ENCODE measurements at places on chromosomes 7 and 10.

DNA sequence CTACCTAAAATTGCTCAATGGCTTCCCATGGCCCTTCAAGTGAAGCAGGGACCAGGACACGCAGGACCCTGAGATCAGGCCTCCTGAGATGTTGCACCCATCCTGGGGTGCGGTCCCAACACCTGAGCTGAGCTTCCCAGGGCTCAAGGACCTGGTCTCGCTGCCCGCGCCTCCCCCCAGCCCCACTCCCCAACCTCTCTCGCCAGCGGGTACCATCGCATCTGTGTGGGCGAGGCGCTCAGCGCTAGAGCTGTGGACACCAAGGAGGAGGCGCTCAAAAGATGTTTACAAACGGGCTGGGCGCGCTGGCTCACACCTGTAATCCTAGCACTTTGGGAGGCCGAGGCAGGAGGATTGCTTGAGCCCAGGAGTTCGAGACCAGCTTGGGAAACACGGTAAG is 7.4 kb upstream of the CRYGN start:
- no peak for DNase-seq

- peak; percentile 52 for DNase-seq
Measured at GRCh38 chr10:5071411-5072198, 22.6 kb upstream of the AKR1C3 start.

DNA sequence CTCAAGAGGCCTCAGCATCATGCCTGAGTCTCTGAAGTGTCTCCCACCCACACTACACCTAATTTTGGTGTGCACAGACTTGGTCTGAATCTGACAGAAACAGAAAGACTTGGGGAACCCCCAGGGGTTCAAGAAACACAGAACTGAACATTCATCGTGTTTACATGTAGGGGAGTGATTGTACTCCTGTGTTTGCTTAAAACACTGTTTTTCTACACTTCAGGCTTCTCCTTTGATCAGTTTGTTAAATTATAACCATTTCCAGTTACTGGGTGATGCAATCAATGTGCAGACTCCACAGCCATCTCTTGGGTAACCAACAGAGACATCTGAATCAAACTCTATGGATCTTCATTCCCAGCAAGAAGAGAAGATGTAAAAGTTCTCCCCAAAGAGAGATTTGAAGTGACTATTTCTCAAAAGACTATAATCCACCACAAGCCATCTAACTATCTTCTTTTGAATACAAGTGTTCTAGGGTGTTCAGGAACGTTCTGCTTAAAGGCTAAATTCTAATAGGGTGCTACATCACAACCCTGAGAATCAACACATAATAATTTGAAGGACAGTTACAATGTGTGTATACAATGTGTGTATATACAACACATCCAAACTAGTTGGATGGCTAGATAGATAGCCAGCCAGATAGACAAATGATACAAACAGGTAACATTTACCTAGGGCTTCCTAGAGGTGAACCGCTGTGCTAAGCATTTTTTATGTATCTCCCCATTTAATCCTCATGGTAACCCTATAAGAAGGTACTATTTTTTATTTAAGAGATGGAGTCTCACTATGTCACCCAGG is 34.2 kb downstream of the DNAJC12 start:
- no peak for DNase-seq

GRCh38 chr10:93299606-93300287 is 182.4 kb downstream of the MYOF start:
- DNase-seq = no peak

DNA sequence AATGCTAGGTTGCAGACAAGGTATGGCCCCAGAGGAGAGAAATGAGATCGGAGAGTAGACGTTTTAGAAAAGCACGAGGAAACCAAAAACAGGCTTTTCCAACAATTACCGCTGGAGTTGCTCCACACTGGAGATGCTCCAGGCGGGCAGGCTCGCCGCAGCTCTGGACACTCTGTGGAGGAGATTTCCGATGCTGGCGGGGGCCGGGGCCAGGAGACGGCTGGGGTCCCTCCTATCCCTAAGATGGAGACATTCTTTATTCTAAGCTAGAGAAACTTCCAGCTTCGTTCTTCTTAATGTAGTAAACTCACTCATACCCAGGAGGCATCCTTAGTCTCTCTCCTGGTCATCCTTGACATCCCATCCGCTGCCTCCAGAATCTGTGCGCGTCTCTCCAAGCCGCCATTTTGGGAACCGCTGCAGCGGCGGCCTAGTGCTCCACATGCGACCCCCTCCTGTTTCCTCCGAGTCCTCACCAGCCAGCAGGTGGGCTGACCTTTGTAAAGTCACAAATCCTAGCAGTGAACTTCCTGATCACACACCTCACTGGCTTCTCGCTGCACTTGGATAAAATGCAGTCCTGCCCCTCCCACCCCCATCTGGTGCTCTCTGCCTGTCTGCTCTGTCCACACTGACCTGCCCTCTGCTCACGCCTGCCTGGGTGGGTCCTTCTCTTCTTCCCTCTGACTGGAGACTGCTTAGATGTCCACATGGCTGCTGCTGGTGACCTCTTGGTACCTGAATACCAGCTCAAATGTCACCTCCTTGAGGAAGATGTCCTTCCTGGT is 11.9 kb downstream of the PYROXD2 start:
- DNase-seq = no peak

GRCh38 chr7:84848219-84848973 is 338.5 kb downstream of the SEMA3D start:
- DNase-seq = no peak

DNA sequence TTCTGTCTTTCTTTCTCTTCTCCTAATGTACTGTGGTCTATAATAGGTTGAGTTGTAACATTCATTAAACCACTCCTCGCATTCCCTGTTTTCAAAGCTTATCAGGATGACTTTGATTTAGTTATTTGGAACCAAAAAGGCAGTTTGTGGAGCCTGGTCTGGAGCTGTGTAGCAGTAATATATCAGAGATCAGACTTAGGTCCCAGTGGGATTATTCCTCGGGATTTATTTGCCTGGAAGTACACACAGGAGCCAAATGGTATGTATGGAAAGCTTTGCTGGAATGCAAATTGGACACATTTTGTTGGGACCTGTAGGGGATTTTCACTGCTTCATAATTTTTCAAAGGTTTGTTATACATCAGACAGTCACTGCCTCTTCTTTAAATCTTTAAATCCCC is 40.9 kb downstream of the GBF1 start:
- DNase-seq = no peak

GRCh38 chr10:117748058-117748457 is 205.5 kb downstream of the EMX2 start:
- DNase-seq = no peak

DNA sequence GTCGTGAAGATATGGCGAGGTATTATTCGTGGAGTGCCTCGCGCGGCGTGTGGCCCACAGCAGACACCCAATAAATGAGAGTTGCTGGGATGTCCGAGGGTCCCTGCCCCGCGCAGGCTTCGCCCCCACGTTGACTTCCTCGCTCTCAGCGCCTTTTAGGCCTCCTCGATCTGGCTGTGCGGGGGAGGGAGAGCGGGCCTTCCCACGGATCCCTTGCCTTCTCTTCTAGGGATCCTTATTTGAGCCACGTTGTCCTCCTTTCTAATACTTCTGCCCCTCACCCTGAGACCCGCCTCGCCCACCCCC is 660 bp downstream of the VCL start:
- no peak for DNase-seq

GRCh38 chr7:102197161-102197560 is 89.5 kb upstream of the SH2B2 start:
- no peak for DNase-seq

DNA sequence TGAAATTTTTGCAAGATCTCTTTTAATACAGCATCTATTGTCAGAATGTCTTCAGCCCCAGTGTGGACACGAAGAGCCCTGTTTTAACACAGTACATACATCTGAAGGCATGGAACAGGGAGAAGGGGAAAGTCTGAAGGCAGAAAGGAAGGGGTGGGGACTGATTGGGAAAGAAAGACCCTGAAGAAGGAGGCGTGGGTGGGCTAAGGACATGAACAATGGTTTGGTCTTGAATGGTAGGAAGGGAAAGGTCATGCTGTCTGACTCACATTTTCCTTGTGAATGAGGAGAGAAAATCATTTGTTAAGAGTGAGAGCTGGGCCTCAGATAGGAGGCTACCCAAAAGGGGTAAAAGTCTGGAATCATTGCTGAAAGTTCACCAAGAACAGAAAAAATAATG is 297.1 kb downstream of the GALNT17 start:
- DNase-seq = no peak
